ENCODE measurements at places on chromosomes 1 and 21.

DNA sequence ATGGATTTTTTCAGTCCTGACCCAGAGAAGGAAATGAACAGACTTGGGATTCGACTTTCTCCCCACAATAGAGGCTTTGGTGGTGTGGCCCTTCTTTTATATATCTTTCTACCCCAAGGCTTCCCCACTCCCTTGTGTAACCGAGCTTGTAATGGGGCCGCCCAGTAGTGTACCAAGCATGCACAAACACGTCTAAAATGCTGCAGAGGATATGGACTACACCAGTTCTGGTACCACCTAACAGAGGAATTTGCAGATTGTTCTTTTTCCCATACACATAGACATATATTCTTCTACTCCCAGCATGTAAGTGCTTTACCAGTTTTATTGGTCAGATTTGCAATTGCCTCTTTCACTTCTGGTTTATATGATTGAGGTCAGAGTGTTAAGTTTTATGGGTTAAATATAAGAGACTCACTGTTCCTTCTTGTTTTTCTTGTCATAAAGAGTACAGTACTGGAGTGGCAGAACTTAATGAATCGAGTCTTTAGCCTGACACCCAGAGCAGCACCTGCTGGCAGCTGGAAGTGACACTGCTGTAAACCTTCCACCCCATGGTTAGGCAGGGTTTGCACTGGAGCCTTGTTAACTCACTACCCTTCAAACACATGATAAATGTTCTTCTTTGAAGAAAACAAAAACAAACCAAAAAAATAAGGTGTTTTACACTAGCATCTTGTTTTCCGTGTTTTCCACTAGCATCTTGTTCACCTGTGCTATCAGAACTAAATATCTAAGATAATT is 198.6 kb downstream of the PTPRC start:
- no peak for DNase-seq

GRCh38 chr1:27116232-27116631 is 38.7 kb downstream of the SLC9A1 start:
- DNase-seq = no peak

DNA sequence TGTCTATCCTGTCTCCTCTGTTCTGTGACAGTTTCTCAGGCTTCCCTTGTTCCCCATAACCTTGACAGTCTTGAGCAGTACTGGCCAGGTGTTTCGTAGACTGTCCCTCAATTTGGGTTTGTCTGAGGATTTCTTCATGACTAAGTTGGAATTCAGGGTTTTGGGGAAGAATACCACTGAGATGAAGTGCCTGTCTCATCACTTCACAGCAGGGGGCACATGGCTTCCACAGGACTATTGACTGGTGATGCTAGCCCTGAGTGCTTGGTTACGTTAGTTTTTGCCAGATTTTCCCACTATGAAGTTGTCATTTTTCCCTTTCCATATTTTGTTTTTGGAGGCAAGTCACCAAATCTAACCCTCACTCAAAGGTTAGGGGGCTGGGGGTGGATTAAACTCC is 45.7 kb downstream of the CDCP2 start:
- no peak for DNase-seq

GRCh38 chr1:59180735-59181134 is 116.2 kb upstream of the FGGY start:
- no peak for DNase-seq

- DNase-seq = no peak
Measured at GRCh38 chr1:101181930-101182329, 54.9 kb upstream of the S1PR1 start.

DNA sequence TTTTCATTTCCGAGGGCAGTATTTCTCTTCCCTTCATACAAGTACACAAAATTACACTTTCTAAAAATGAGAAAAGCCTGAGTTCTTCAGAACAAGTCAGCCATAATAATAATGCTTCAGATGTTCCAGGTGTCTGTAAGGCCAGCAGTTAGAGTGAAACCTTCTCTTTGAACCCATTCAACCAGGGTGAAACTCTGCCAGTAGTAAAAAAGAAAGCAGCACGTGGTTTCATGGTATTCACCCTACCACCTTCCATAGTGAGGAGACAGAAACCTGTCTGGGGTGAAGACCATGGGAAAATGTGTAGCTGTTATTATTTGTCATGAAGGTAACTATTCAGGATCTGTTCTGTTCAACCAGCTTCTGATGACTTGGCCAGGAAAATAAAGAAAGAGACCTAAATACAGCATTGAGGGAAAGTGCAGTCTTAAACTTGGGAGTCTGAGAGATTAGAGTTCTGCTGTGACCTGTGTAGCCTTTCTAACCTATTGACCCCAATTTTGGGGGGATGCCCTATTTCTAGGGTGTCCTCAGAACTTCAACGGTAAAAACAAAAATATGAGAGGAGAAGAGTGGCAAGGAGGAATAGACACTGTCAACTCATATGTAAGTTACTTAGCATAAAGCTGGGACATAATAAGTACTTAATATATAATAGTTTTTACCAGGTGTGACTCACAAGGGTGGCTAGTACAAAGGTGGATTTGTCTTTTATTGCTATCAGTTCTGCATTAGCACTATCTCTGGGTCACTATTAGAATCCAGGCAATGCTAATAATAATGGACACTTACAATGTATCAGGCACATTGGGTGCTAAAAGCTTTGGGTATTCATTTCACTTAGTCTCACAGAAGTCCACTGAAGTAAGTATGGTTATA is 70.0 kb upstream of the TNFSF4 start:
- no peak for DNase-seq

- DNase-seq = no peak
Measured at GRCh38 chr1:18192974-18193373, 85.4 kb downstream of the IGSF21 start.

DNA sequence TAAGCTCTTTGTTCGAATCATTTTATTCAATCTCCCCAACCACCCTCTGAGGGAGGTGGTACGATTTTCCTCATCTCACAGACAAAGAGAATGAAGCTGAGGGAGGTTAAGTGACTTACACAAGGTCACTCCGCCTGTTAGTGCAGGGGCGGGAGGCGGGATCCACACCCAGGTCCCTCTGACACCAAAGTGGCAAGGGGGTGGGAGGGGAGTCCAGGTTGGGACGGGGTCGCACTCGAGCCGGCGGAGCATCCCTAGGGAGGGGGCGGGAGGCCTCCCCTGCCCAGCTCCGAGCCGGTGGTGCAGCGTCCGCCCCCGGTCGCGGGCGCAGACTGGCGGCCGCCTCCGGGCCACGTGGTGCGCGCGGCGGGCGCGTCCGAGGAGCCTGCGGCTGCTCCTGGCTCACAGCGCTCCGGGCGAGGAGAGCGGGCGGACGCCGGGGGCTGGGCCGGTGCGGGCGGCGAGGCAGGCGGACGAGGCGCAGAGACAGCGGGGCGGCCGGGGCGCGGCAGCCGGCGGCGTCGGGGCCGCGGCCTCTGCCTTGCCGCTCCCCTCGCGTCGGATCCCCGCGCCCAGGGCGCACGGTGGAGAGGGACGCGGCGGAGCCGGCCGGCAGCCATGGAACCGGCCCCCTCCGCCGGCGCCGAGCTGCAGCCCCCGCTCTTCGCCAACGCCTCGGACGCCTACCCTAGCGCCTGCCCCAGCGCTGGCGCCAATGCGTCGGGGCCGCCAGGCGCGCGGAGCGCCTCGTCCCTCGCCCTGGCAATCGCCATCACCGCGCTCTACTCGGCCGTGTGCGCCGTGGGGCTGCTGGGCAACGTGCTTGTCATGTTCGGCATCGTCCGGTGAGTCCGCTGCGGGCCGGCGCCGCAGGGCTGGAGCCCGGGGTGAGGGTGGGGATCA is at the start of gene OPRD1:
Gene OPRD1 (plus strand): TSS at position 405 of the 903 bp plus-strand sequence. CDS start 214 bp downstream, at position 619.
- DNase-seq = no peak

DNA sequence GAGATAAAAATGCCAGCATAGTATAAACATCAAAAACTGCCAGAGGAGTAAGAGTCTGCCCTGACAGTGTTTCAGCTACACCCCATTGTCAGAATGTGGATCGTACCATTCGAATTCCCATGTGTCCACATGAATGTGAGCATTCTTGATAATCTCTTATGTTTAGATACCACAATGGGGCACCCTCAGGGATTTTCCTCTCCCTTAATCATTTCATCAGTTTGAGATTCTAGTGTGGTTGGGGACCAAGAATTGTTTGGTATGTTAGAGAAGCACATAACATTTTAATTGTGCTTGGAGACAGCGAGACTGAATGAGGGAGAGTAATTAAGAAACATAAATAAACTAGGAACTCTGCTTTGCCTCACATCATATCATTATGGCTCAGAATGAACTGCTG is 120.2 kb downstream of the ZC3H11B start:
- DNase-seq = no peak

- no peak for DNase-seq
Measured at GRCh38 chr1:19606817-19607642, 37.1 kb upstream of the NBL1 start.

GRCh38 chr1:56477164-56478111 is 101.9 kb downstream of the PLPP3 start:
- no peak for DNase-seq

GRCh38 chr1:174200746-174201145 is 41.4 kb downstream of the RABGAP1L start:
- no peak for DNase-seq

DNA sequence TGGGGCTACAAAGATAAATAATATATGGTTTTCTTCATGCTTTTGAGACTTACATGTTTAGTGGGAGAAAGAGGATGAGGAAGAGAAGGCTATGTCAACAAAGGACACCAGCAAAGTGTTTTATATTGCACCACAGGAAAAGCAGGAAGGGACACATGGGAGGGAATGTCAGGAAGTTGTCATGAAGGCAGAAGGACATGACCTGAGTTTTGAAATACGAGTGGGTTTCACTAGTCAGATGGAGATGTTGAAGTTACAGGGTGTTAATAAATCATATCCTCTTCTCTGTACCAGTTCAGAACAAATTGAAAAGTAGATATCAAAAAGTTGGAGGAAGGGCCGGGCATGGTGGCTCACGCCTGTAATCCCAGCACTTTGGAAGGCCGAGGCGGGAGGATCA is 18.2 kb upstream of the AGO1 start:
- no peak for DNase-seq

DNA sequence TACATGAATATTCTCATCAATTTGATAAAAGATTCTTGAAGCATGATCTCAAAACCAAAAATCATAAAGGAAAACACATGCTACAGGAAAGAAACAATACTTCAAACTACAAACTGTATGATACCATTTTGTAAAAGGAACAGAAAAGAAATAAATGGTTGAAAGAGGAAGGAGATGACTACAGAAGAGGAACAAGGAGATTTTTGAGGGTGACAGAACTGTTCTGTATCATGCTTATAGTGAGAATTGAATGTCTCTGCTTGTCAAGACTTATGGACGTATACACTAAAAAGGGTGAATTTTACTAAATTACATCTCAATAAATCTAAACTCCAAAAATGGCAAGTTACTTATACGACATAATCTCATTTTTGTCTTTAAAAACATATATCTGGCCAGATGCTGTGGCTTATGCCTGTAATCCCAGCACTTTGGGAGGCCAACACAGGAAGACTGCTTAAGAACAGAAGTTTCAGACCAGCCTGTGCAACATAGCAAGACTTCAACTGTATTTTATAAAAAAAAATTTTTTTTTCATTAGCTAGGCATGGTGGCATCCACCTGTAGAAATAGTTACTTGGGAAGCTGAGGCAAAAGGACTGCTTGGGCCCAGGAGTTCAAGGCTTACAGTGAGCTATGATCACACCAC is 125.4 kb downstream of the EIF4G3 start:
- DNase-seq = no peak

GRCh38 chr21:32889596-32889995 is 118.0 kb upstream of the PAXBP1 start:
- no peak for DNase-seq

DNA sequence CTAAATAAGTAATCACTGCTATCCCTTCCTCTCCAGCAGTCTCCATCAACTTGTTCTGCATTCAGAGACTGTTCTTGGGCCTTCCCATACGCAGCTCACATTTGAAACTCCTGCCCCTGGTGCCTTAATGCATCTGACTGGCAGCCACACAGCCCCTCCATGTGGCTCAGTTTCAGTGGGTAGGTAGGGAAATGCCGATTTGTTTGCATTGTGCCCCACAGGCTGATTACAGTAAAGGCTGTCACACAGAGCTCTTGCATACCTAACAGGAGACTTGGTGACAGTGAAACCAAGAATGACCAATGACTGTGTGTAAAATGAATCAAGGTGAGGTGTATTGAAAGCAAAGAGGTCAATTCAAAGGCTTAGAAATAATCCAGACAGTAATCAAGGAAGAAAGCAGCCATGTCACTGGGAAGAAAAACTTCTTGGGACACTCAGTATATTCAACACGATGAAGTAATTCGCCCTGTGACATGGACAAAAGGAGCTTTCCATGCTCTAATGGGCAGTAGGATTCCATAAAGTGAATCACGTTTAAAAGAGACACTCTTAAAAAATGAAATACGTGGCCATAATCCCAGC is 12.7 kb upstream of the B3GALNT2 start:
- no peak for DNase-seq

DNA sequence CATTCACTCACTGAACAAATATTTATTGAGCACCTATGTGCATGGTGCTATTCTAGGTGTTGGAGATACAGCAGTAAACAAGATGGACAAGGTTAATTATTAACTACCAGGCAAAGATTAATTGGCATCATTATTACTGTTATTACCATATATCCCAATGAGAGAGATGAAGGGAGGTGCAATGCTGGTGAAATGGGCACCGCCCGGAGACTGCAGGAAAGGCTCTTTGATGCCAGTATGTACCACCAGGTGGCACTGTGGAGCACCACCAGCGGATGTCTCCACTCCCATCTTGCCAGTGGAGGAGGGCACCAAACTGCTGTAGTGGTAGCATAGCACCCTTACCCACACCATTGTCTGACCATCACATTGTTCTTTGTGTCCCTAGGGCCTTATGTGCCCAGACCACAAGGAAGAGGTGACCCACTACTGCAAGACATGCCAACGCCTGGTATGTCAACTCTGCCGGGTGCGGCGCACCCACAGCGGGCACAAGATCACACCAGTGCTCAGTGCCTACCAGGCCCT is 3.0 kb downstream of the TRIM46 start:
- DNase-seq = peak; percentile 99

DNA sequence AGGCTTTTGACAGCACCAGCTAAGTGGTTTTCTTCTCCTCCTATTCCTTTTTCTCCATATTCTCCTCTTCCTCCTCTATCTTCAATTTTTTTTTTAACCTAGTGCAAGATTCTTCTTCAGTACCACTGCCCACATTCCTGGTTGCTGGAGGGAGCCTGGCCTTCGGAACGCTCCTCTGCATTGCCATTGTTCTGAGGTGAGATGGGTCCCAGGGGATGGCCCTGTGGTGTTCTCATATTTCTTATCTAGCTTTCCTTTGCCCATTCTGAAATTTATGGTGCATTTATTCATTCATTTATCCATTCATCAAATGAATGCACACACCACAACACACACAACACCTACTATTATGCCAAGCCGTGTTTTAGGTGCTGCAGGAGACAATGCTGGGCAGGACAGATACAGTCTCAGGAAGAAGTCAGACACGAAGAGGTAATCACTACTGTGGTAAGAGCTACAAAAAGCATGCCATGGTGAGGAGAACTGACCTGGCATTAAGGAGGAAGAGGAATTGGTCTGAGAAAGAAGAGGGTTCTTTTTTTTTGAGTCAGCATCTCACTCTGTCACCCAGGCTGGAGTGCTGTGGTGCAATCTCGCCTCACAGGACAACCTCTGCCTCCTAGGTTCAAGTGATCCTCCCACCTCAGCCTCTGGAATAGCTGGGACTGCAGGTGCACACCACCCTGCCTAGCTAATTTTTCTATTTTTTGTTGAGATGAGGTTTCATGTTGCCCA is 47.5 kb upstream of the TDRD10 start:
- no peak for DNase-seq

- no peak for DNase-seq
Measured at GRCh38 chr1:47936916-47937551, 60.2 kb downstream of the TRABD2B start.

- no peak for DNase-seq
Measured at GRCh38 chr1:29800522-29800956, 564.2 kb downstream of the PTPRU start.

GRCh38 chr1:94926915-94927404 is at the start of gene CNN3:
Gene CNN3, minus strand, starts transcription at chr1:94927110. Its CDS starts 216 bp downstream, at chr1:94926894.
- DNase-seq = peak; percentile 71
